ENCODE measurements at places on chromosomes 1 and 21. TPM values are rescaled to one million over a fixed set of nuclear protein-coding genes. Genes with fewer than 3 reads are reported as not detected.

- no peak for DNase-seq
These were observed 285.3 kb upstream of the C1orf105 start for GRCh38 chr1:172135076-172135672.

- DNase-seq: no peak
These were observed 70.8 kb downstream of the JAK1 start for GRCh38 chr1:64895500-64895899.

DNA sequence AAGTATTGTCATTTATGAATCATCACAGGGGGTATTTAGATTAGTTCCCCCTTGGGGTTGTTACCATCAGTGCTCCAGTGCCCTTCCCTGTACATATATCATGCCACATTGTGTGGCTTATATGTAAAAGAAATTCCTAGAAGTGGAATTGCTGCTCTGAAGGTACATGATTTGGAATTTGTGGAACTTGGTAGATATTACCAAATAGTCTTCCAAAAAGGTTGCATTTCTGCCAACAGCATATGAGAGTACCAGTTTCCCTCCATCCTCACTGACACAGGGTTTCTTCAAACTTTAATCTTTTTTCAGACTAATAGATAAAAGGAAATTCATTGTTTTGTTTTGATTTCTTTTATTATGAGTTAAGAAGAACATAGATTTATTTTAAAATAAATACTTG is 41.3 kb downstream of the AKNAD1 start:
- DNase-seq: no peak

DNA sequence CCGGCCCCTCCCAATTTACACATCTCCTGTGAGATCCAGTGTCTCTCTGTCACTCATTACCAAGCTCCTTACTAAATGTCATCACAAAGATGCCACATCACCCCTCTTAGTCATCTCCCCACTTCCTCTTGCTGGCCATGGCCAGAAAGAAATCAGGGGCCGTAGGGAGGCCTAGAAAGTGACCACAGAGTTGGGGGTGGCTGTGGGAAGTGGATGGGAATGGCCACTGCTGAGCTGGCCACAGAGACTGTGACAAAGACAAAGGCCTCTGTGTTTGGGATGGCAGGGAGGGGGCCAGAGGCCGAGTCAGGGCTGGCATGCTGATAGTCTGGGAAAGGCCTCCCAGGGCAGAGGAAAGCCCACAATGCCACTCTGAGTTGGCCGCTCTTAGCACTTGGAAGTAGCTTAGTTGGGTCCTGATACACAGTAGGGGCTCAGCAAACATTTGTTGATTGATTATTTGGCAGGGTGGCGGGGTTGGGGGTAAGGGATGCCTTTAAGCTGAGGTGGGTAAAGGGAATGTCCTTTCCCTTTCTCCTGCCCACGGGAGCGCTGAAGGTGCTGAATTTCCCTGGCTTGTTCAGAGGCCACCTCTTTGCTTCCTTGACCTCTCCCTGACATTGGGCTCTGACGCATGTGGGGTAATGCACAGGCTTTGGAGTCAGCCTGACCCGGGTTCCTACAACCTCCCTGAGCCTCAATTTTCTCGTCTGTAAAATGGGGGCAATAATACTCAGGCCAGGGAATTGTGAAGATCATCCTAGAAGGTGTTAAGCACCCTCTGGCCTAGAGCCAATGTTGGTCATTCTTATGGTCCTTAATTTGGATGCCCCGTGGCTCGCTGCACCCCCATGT is 13.2 kb downstream of the NAV1 start:
- DNase-seq: no peak

DNA sequence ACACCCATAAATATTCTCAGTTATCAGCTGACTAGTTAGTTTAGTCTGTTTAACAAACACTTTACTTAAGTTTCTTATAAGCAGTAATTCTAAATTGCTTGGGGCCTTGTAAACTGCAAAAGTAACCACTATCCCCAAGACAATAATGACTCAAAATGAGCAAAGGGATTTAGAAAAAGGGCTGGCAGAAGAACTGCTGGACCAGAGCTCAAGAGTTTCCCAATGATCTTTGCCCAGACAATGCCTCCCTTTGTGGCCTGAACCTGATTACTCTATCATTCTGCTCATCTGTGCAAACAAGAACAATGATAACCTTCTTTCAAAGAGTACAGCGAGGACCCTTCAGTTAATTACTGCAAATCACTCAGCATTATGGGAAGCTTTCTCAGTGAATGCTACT is 123.5 kb downstream of the TIAM1 start:
- no peak for DNase-seq

- DNase-seq: no peak
These were observed 69.5 kb downstream of the EDEM3 start for GRCh38 chr1:184685116-184685515.

Gene SLC5A3
- total RNA-seq: 32.7 TPM

DNA sequence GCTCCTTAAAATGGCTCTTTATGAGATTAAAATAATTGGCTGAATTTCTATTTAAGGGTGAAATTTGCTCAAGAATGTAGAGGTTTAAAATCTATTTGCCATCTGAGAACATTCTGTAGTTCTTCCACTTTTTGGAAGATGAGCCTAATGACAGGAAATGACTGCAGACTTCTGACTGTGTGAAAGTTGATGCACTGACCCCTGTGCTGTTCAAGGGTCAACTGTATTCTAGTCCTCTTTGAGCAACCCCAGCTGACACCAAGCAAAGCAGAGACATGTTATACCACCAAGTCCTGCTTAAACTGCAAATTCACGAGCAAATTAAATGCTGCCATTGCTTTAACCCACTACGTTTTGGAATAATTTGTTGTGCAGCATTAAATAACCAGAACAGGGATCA is 26.6 kb downstream of the DDAH1 start:
- no peak for DNase-seq
